ENCODE measurements at places on chromosomes 3 and 15.
A peak's percentile ranks its signal among the peaks of the same experiment; 100 is the strongest.

- DNase-seq, result no peak
Observed at GRCh38 chr3:147472846-147473245, 63.7 kb downstream of the ZIC1 start.

GRCh38 chr3:83434880-83435587 lies 1523.8 kb upstream of the CADM2 start:
- peak; percentile 26 for DNase-seq

- DNase-seq, result no peak
Observed at GRCh38 chr15:100180921-100181320, 160.9 kb downstream of the ADAMTS17 start.

- peak; percentile 4 for DNase-seq
Observed at GRCh38 chr15:29533647-29534046, 264.0 kb upstream of the NSMCE3 start.

- DNase-seq, result no peak
Observed at GRCh38 chr15:33198541-33198940, 4.0 kb upstream of the FMN1 start.

DNA sequence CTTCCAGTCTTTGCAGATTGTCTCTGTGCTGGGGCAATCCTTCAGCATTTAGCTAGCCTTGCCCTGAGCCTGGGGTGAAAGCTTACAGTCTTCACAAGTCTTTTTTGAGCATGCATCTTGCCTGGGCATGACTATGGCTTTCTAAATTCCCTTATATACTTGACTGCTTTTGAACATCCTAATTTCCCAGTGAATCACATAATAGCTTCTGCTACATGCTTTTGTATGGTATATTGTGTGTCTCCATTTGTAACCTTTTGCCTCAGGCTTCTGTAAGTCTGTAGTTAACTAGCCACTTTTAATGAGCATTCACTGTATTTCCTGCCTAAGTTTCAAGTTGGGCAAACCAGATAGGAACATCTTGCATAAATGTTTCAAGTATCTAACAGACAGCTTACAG lies 76.8 kb downstream of the CHCHD4 start:
- no peak for DNase-seq

DNA sequence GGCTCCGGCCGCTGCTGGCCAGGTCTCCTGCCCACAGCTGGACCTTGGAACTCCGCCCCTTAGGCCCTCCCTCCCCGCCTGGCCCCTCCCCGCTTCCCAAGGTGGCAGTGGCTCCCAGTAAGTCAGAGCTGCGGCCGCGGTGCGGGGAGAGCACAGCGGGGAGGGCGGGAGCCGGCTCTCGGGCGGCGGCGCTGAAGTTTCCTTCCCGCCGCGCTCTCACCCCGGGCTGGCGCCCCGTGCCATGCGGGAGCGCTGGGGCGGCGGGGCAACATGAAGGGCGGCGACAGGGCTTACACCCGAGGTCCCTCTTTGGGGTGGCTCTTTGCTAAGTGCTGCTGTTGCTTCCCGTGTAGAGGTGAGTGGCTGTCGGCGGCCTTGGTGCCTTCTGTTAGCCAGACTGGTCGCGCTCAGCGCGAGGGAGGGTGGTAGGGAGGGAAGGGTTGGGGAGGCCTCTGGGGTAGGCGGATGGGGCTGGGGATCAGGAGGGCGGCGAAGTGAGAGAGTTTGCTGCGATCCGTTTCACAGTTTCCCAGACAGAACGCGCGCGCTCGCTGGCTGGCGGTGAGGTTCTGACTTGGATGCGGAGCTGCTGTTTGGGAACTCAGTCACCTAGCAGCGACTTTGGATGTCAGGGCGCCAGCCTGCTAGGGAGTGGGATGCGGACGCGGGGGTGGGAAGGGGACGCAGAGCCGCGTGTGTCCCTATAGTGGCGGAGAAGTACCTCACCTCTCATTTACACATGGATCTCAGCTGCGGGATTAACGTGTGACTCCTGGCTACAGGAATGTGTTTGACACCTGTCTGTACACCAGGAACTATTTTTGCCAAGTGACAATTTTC lies 145.5 kb upstream of the UMPS start:
- peak; percentile 86 for DNase-seq

- DNase-seq, result peak; percentile 58
Observed at GRCh38 chr3:150180334-150180733, 209.6 kb upstream of the PFN2 start.

DNA sequence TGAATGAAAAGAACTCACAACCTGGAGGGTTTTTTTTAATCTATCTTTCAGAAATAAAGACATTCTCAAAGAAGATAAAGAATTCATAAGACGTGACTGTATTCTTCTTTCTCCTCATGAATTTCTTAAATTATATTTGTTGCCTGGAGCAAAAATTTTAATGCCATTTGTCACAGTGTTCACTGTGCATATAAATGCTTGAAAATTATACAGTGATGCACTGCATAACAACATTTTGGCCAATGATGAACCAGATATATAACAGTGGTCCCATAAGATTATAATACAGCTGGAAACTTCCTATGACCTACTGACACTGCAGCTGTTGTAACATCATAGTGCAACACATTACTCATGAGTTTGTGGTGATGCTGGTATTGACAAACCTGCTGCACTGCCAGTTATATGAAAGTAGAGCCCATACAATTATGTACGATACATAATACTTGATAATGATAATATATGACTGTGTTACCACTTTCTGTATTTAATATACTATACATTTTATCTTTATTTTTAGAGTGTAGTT lies 67.3 kb downstream of the P2RY1 start:
- DNase-seq, result no peak

- DNase-seq, result no peak
Observed at GRCh38 chr3:147359177-147360050, 46.9 kb downstream of the ZIC4 start.

GRCh38 chr3:94269763-94270162 lies 206.9 kb downstream of the NSUN3 start:
- peak; percentile 67 for DNase-seq

DNA sequence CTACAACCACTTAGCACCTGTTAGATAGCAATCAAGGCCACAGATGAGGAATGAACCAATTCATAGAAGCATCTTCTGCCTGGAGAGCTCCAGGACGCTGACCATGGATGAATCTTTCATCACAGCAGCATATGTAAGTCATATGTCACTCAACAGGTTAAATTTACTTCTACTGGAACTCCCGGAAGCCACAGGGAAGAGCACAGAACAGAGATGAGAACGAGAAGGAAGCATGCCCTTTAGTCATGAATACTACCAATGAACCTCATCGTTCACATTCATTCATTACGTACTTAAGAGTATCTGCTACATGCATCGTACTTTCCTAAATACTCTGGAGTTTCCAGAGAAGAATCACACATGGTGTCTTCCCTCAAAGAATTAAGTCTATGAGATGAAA lies 192.8 kb downstream of the STT3B start:
- no peak for DNase-seq

DNA sequence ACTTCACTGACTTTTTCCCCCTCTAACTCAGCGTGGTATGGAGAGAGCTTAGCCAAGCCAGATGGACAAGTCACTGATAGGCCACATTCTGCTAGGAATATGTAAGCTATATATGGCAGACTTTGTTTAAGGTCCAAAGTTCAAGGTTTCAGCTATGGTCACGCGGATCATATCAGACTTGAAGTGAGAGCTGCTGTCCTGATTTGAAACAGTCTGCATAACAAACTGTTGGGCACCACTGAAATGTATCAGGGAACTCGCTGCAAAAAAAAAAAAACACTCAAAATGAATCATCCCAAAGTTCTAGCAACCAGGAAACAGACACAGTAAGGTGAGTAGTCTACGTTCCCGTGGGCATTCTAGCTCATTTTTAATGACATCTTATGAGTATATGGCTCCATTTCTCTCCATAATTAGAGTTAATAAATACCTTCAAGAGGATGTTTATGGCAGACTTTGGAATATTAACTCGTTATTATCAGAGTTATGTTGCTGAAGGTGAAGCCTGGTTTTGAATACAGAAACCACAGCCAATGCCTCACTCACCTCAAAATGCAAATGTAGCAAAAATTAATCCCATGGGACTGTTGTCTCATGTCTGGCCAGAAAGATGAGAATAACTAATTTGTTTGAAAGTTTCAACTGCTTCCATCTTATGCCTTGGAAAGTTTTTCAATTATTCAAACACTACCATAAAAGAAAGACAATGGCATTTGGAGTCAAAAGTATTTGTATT lies 12.3 kb downstream of the DPH3 start:
- no peak for DNase-seq

DNA sequence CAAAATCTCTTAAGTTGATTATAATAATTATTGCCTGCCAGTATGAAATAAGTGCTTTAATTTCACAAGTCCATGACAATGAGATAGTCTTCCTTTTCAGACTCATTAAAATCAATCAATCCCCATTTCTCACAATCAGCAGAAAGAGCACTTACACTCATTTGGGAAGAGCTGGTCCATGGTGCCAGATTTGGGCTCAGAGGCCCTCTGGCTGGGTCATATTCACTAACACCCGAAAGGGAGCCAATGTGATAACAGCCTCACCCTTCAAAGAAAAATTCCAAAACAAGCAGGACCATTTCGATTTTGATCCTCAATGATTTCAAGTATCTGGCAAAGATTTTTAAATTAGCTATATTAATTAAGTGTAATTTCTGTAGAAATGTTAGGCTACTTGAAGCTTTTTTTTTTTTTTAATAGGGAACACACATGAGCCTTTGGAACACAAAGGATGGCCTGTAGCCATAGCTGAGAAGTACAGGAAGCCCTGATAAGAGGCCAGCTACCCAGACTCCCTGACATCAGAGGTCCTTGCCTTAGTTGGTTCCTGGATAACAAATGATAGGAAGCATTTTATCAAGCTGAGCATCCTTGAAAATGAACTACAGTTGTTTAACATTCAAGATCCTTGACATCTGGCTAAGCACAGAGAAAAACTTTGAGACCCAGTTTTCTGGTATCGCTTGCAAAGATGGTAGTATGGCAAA lies 17.1 kb downstream of the MCF2L2 start:
- no peak for DNase-seq

DNA sequence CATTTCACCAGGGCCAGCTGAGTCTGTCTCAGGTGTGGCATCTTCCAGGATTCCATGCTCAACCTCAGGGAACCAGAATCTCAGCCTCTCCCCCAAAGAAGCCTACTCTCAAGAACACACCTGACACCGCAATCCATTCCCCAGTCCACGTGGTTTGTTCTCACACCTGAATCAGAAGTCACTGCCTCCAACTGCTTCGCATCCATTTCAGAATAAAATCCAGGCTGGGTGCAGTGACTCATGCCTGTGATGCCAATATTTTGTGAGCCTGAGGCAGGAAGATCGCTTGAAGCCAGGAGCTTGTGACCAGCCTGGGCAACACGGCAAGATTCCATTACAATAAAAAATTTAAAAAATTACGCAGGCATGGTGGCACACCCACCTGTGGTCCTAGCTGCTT lies 212.2 kb downstream of the FOXP1 start:
- DNase-seq, result no peak

DNA sequence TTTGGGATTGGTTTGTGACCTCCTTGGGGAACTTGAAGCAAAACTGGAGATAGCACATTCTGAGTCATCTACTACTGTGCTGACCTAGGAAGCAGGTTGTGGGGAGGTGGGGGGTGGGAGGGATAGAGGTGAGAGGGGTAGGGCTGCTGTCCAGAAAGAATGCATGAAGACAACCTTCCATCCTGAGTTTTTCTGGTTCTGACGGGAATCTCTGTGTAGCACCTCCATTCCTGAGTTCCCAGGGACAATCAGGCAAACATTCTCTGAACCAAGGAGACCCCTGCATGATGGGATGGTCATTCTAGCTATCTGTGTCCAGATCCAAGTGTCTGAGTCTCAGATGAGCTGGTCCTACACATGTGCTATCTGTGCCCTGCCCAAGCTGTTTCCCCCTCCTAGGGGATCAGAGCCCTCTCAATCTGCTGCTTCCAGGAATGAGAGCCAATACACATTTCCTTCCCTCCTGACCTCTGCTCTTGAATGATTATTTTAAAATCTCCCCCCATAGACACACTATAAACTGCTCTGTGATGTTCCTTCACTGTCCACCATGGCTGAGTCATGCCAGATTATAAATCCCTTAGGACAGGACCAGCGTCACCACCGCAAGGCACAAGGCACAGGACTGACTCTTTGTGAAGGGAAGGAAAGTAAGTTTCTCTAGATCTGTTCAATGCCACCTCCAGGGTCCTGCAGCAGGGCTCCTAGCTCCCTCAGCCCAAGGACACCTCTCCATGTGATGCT lies 2.2 kb upstream of the CD276 start:
- DNase-seq, result no peak

DNA sequence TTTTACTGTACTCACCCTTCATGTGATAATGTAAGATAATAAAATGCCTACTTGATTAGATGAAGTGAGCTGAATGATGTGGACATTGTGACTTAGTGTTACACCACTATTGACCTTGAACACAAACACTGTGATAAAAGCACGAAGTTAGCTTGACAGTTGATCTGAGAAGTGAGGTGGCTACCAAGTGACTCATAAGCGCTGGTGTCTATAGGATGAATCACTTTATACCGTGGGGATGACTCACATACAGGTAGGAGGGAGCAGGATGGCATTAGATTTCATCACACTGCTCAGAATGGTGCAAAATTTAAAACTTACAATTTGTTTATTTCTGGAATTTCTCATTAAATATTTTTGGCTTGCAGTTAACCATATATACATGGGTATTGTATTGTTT lies 174.7 kb upstream of the CNTN3 start:
- DNase-seq, result peak; percentile 12

- peak; percentile 74 for DNase-seq
Observed at GRCh38 chr3:132543011-132543739, 53.9 kb upstream of the ACKR4 start.

- peak; percentile 34 for DNase-seq
Observed at GRCh38 chr15:85316244-85316934, 64.0 kb upstream of the AKAP13 start.

GRCh38 chr3:143699424-143699823 lies 148.8 kb downstream of the SLC9A9 start:
- DNase-seq, result peak; percentile 18

GRCh38 chr15:31268911-31269784 lies 57.5 kb upstream of the KLF13 start:
- DNase-seq, result no peak

GRCh38 chr3:124633524-124633923 lies 96.7 kb upstream of the UMPS start:
- no peak for DNase-seq

DNA sequence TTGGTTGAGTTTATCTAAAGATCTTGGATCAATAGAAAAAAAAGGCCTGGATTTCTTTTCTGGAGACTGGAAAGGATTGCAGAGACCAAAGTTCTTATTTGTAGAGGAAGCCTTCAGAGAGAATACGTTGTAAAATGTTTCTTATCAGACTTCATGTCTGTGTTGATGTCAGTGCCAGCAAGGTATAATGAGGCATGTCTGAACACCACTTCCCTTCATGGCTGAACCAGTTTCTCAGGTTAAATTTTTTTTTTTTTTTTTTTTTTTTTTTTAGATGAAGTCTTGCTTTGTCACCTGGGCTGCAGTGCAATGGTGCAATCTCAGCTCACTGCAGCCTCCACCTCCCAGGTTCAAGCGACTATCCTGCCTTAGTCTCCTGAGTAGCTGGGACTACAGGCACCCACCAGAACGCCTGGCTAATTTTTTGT lies 17.8 kb upstream of the ZNF774 start:
- DNase-seq, result no peak

DNA sequence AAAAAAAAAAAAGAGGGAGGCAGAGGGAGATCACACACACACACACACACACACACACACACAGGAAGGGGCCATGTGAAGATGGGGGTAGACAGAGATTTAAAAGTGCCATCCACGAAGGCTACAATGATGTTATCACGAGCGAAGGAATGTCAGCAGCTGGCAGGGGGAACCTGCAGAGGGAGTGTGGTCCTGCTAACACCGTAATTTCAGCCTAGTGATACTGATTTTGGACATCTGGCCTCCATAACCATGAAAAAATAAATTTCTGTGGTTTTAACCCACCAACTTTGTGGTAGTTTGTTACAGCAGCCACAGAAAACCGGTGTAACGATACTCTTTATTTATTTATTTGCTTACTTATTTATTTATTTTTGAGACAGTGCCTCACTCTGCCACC lies 76.0 kb downstream of the TMCO5A start:
- no peak for DNase-seq

Measured in astrocyte of the hippocampus (primary cell).